ENCODE measurements at places on chromosomes 4 and X. TPM values are rescaled to one million over a fixed set of nuclear protein-coding genes. Genes with fewer than 3 reads are reported as not detected.

Gene FAM199X
- 12.9 TPM for total RNA-seq

Gene IBSP
- total RNA-seq = not detected

Gene MAGEB17
- total RNA-seq = not detected

Gene FAM241A
- 1.2 TPM for total RNA-seq

Gene CAMK2D
- 43.0 TPM for total RNA-seq

Gene TNIP3
- 1.6 TPM for total RNA-seq

Gene BEND4
- total RNA-seq = 0.13 TPM

Gene TRIM61
- 1.0 TPM for total RNA-seq

Gene TLR6
- total RNA-seq = 3.9 TPM

Gene RHOH
- total RNA-seq = 125 TPM

Gene ANOS1
- not detected for total RNA-seq

- no peak overlapping the region for H3K27ac ChIP-seq
- no peaks in the 10 kb centered on the region for H3K36me3 ChIP-seq
- no peak overlapping the region for H3K4me3 ChIP-seq
- H3K4me1 ChIP-seq = no peaks in the 10 kb centered on the region
- H3K27me3 ChIP-seq = no peaks in the 10 kb centered on the region
These were observed 795.1 kb upstream of the GRIA3 start for GRCh38 chrX:122389005-122389404.

DNA sequence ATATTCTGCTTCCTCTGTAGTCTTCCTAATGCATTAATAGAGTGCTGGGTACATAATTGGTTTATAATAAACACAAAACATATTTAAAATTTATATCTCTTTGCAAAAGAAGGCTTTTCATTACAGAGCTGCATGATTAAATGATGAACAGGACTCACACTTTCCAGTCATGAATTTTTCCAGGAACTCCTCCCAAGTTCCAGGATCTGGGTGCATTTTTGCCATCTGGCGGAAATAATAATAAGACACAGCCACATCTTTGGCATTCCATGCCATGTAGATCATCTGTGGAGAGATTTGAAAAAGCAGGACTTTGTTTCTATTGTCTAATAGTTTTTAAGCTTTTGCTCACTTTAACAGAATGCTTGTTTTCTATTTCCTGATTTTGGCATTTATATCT is 40.2 kb upstream of the SULT1B1 start:
- no peaks in the 10 kb centered on the region for H3K27me3 ChIP-seq
- DNase-seq = no peak
- no peaks in the 10 kb centered on the region for H3K4me1 ChIP-seq
- no peaks in the 10 kb centered on the region for H3K36me3 ChIP-seq
- no peak overlapping the region for H3K27ac ChIP-seq

DNA sequence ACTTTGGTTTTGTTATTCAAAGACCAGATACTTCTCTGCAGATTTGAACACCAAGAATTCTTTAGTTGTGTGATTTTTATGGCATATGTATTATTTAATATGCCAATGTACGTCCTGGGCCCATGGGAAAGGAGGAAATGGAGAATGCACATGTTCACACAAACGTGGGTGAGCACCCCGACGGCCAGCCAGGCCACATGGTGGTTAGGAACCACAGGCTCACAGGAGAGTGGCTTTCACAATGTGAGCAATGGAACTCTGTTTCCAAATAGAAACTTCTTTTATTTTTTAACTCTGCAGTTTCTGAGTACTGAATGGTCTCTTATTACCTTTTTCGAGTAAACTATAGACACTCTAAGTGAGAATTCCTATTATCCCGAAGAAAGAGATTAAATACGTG is 58.0 kb upstream of the UNC5C start:
- H3K36me3 ChIP-seq = no peaks in the 10 kb centered on the region
- H3K4me3 ChIP-seq = no peak overlapping the region
- H3K4me1 ChIP-seq = no peaks in the 10 kb centered on the region
- H3K27ac ChIP-seq = no peak overlapping the region
- peaks cover 3% of the 10 kb centered on the region for H3K27me3 ChIP-seq
- no peak for DNase-seq

GRCh38 chr4:65791111-65791811 is 121.0 kb upstream of the EPHA5 start:
- H3K4me1 ChIP-seq = no peaks in the 10 kb centered on the region
- no peaks in the 10 kb centered on the region for H3K36me3 ChIP-seq
- no peak overlapping the region for H3K4me3 ChIP-seq
- DNase-seq = no peak
- H3K27ac ChIP-seq = no peak overlapping the region

- DNase-seq = no peak
- H3K36me3 ChIP-seq = peaks cover 23% of the 10 kb centered on the region
- no peak overlapping the region for H3K27ac ChIP-seq
- H3K4me3 ChIP-seq = no peak overlapping the region
These were observed 29.2 kb downstream of the METAP1 start for GRCh38 chr4:99024481-99025275.

DNA sequence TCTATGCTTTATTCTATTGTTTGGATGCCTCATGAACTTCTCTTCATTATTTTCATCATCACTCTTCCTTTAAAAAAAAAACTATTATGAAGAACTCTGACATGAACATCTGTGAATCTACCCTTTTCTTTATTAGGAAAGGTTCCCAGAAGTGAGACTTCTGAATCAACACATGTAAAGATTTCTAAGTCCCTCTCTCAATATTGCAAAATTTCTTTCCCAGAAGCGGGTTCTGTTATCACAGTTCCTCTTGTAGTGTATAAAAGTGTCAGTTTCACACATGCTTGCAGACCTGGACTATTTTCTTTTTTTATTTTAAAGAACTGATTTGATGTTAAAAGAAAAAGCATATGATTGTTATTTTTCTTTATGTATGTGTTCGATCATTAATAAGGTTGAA is 330.8 kb upstream of the KLF3 start:
- H3K27ac ChIP-seq = no peak overlapping the region
- no peak overlapping the region for H3K4me3 ChIP-seq
- DNase-seq = no peak
- H3K4me1 ChIP-seq = peaks cover 19% of the 10 kb centered on the region
- H3K36me3 ChIP-seq = peaks cover 4% of the 10 kb centered on the region

DNA sequence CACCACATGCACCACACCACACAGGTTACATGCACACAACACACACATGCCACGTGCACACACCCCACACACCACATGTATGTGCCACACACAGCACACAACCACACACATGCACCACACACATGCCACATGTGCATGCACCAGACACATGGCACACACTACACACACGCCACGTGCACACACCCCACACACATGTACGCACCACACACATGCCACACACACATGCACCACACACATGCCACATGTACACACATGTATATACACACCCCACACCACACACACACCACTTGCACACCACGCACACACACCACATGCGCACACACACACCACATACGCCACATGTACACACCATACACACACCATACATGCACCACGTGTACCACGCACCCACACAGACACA is 19.6 kb upstream of the MSANTD1 start:
- H3K4me3 ChIP-seq = no peak overlapping the region
- no peaks in the 10 kb centered on the region for H3K27me3 ChIP-seq
- H3K4me1 ChIP-seq = peaks cover 2% of the 10 kb centered on the region
- H3K27ac ChIP-seq = no peak overlapping the region

GRCh38 chr4:7865533-7865932 is 74.1 kb downstream of the AFAP1 start:
- no peaks in the 10 kb centered on the region for H3K36me3 ChIP-seq
- DNase-seq = no peak
- H3K27me3 ChIP-seq = no peaks in the 10 kb centered on the region

DNA sequence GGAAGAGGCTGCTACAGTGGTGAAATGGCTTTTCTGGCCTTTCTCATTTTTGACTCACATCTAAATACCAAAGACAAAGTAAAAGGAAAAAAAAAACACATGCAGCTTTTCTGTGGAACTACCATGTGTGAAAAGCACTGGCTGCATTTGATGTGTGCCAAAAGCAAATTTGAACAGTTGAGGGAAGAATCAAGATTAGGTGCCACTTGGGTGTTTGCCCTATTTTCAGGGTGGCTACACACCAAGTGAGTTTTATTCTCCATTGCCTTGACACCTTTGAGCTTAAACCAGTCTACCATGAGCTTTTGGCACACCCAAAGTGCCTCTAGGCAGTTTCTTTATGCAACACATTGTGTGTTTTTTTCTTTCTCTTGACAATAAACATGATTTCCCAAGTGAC is 423.9 kb downstream of the FAM133A start:
- DNase-seq = no peak
- no peaks in the 10 kb centered on the region for H3K4me1 ChIP-seq
- H3K4me3 ChIP-seq = no peak overlapping the region
- no peak overlapping the region for H3K27ac ChIP-seq

DNA sequence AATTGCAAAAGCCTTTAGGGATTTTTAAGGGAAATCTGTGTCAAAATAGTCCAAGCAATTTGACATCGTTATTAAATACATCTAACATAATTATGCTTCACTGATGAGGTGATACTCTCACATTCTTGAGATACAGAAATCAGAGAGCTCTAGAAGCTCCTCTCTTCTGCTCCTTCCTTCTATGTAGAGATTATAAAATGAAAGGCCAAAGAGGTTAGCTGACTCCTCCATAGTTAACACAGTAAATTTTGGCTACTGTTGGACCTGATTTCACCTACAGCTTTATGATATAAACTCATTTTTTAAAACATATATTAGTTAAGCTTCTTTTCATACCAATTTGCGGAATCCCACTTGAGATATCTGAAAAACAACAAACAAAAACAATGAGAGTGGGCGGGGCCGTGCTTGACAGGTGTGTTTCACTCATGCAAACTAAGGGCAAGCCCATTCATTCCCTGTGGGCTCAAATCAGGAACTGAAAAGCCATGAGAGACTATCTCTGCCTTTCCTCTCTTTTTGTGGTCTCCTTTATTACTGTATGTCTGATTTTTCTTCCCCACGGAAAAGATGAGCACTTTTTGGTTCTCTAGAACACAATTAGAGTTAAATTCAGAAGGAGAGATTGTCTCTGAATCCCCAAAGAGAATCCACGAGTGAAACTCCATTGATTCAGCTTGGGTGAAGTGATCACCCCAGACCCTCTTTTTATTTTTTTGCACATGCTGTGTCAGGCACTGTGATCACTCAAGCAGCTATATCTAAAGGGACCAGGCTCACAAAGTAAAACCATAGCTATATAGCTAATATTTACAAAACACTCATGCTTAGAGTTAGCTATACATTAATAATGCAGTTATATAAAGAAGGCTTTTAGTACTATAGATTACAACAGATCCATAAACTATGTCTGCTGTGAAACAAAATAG is 566.3 kb downstream of the IL15 start:
- no peak overlapping the region for H3K27ac ChIP-seq
- peaks cover 25% of the 10 kb centered on the region for H3K36me3 ChIP-seq
- no peak for DNase-seq
- no peaks in the 10 kb centered on the region for H3K27me3 ChIP-seq
- H3K4me1 ChIP-seq = no peaks in the 10 kb centered on the region

- H3K27me3 ChIP-seq = no peaks in the 10 kb centered on the region
- no peak for DNase-seq
- H3K4me1 ChIP-seq = peaks cover 33% of the 10 kb centered on the region
These were observed 13.8 kb upstream of the SMS start for GRCh38 chrX:21926527-21927278.

- H3K36me3 ChIP-seq = no peaks in the 10 kb centered on the region
- H3K27me3 ChIP-seq = no peaks in the 10 kb centered on the region
- no peak overlapping the region for H3K4me3 ChIP-seq
- no peak for DNase-seq
- no peak overlapping the region for H3K27ac ChIP-seq
These were observed 45.1 kb upstream of the LAMP2 start for GRCh38 chrX:120514236-120514635.

DNA sequence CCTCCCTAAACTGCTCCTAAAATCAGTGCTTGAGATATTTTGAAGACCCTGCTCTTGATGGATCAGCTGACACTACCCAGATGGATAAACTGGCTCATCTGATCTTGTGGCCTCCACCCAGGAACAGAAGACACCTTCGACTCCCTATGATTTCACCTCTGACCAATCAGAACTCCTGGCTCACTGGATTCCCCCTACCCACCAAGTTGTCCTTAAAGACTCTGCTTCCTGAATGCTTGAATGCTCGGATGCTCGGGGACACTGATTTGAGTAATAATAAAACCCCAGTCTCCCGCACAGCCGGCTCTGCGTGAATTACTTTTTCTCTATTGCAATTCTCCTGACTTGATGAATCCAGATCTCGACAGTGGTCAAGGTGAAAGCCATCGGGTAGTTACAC is 12.0 kb upstream of the RPS3A start:
- no peak overlapping the region for H3K27ac ChIP-seq
- peaks cover 3% of the 10 kb centered on the region for H3K4me1 ChIP-seq
- DNase-seq = no peak
- no peaks in the 10 kb centered on the region for H3K36me3 ChIP-seq

- H3K27me3 ChIP-seq = peaks cover 2% of the 10 kb centered on the region
- H3K36me3 ChIP-seq = no peaks in the 10 kb centered on the region
- DNase-seq = no peak
- no peak overlapping the region for H3K4me3 ChIP-seq
These were observed 1.4 kb downstream of the ANK2 start for GRCh38 chr4:113050837-113051236.

- no peak overlapping the region for H3K4me3 ChIP-seq
- H3K27me3 ChIP-seq = no peaks in the 10 kb centered on the region
- no peak for DNase-seq
- peaks cover 11% of the 10 kb centered on the region for H3K4me1 ChIP-seq
These were observed 87.9 kb downstream of the ANKRD17 start for GRCh38 chr4:73170518-73171198.
